ENCODE measurements at places on chromosomes 1 and 21.

GRCh38 chr1:119222271-119222670, 81.8 kb upstream of the WARS2 start:
- no peak for DNase-seq

- no peak for DNase-seq
Measured at GRCh38 chr1:93542398-93542797, 94.5 kb downstream of the FNBP1L start.

DNA sequence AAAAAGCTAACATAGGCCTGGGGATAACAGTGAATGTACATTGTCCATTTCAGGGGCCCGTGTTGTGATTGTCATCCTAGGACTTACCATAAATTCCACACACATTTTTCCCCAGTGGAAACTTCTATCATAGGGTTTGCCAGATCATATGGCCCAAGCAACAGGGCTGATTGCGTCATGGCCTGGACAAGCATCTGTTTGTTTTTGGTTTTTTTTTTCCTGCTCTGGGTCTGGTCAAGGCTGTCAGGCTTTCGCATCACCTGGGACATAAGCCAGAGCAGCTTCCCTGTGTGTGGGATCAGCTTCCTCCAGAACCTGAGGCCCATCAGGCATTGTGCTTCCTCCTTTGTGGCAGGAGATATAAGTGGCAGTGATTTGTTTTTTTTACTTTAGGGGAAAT, 598.5 kb upstream of the USP24 start:
- DNase-seq: no peak

DNA sequence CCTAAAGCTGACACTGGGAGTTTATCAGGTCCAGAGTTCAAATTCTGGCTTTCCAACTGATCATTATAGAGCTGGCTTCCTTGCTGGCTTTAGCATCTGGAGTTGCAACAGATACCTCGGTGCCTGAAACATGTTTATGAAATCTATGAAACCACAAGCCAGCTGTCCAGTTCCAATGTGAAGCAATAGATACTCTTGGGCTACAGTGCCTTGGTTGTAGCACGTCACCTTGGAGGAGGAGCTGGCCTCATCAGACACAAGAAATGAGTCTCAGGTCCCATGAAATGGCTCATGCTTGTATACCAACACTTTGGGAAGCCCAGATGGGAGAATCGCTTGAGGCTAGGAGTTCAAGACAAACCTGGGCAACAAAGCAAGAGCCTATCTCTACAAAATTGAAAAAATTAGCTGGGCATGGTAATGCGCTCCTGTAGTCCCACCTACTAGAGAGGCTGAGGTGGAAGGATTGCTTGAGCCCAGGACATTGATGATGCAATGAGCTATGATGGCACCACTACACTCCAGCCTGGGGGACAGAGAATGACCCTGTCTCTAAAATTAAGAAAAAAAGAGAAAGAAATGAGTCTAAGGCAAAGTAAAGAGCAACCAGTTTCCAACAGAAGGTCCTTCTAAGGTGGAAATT, 132.5 kb upstream of the ZNF648 start:
- DNase-seq: no peak

GRCh38 chr1:14822996-14823395, 224.5 kb downstream of the KAZN start:
- DNase-seq: no peak

DNA sequence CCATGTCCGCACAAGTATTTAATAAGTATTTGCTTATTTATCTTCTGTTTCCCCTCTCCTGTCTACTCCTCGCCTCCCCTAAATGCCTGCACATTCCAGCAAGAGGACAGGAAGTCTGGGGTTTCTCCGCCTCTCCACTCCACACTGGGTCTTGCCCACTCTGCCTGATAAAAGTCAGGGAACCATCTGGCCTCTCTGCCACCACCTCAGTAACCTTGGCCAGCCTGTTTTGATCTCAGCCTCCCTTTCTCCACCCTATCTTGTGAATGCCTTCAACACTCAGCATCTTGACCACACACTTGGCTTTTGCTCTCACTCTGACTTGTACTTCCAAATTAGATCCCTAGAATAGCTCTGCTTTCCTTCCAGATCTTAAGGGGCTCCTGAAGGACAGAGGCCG, 165.3 kb upstream of the UBE2U start:
- DNase-seq: no peak

GRCh38 chr1:66626261-66626660, 92.3 kb downstream of the SGIP1 start:
- DNase-seq: no peak

DNA sequence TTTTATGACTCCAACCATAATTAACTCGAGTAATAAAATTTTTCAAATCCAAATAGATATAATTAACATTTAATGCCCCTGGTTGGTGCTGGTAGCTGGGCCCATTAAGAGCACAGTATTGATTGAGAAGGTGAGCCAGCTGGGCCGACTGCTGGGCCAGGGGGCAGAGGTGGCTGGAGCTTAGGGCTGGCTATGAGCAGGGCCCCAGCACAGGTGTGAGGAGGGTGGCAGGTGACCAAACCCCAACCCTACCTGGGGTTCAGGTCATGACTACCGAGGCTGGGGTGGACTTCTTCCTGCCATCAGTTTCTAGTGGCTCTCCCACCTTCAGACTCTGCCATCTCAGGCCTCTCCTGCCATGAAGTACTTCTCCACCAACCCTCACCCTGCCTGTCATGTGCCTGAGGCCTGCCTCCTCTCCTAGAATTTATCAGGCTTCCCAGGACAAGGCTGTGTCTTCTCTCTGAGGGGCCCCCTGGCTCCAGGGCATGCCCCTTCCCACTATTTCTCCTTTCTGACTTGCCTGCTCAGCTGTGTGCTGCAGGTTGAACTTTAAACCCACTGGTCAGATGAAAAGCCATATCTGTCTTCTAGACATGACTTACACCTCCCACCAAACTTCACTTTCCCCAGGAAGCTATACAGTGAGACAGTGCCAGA, 85.6 kb downstream of the TMEM53 start:
- DNase-seq: no peak

- DNase-seq: no peak
Measured at GRCh38 chr1:230123280-230124185, 56.5 kb downstream of the GALNT2 start.

- no peak for DNase-seq
Measured at GRCh38 chr1:56017336-56017735, 562.0 kb downstream of the PLPP3 start.

DNA sequence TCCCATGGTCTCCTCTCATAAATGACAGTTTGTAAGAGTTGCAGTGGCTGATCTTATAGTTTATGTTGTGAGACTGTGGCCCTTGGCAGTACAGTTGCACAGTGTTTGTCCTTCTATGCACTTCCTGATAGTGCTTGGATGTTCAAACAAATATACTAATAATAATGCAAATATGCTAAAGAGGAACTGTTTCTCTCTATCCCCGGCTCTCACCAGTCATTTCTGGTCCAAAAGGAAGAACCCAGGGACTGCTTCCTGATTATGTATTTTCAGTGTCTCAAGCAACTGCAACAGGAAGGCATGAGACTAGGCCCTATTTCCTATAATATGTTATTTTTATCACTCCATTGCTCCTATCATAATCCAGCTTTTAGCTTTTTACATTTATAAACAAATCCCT, 17.0 kb upstream of the SUCO start:
- DNase-seq: no peak

GRCh38 chr1:56378341-56379070, 200.9 kb downstream of the PLPP3 start:
- no peak for DNase-seq

GRCh38 chr21:15539376-15539775, 190.4 kb upstream of the USP25 start:
- no peak for DNase-seq

DNA sequence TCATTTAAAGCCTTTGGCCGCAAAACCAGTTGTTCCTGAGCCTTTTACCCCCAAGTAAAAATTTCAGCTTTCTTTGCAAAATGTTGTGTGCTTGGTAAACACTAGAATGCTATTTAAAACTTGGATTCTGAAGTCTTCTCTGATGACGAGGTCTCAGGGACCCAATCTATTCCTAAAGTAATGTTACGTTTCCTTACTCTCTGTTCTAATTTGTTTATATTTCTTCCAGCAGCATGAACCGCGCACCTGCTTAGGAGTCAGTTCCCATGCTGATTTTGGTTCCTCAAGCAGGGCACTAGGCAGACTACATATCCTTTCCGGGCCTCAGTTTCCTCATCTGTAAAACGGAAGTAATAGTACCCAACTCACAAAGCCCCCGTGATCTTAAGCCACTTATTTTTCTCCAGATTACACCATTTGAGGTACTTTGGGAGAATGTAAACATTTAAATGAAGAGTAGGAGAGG, 969 bp upstream of the ALDH4A1 start:
- no peak for DNase-seq

GRCh38 chr1:228004856-228005462, 1.8 kb upstream of the WNT3A start:
- DNase-seq: no peak

DNA sequence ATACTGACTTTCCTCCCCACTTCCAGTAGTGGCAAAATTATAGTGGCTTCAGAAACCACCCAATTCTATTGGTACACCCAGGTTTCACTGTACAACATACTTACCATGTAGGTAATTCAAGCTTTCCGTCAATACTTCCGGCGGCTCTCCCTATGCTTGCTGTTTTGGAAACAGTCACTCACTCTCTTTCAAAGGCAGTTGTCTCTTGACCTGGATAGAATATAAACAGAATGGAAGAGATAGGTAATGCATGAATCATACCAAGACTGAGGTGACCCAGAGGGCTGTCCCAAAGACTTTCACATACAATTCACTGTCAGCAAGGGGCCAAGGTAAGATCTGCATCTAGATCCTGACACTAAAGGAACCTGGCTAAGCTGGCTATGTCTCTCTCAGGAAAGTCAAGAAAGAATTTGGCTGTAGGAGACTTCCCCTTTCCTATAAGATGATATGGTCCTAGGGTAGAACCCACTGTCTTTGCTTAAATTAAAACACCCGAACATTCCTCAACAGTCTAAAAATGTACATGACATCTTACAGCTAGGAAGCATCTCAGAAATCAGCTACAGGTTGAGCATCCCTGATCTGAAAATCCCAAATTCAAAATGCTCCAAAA, 59.6 kb downstream of the LUZP1 start:
- no peak for DNase-seq

DNA sequence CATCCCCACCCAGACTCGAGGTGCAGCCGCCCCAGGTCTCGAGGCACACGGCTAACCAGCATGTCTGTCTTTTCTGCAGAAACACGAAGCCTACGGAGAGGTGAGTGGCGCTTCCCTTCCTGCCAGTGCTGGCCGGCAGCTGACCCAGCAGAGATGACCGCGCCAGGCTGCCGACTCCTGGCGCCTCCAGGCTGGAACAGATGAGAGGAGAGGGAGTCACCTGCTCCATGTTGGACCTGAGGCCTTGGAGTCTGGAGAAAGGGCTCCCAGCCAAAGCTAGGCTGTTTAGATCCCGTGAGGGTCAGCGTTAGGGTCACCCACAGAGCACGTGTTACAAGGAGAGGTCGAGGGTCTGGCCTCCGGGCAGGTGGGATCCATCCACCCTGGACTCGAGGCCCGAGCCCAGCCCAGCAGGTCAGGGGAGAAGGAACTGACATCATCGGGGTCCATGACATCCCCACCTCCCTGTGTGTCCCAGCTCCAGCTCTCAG, 14.9 kb downstream of the COL6A2 start:
- DNase-seq: no peak

DNA sequence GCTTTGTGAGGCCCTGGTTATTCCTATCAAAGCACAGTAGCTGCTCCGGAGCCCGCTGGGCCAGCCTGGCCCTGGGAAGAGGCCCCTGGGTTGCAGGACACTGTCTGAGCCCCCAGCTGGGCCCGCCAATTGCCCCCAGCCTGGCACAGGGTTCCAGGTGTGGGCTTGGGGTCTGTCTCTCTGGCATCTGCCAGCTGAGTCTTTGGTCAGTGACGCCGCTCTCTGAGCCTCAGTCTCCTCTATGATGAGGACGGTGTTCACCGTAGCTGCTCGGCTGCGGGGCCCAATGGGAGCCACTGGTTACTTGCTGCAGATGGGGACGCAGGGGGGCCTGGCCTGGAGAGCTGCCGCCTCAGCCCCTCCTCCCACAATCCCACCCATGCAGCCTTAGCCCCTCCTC, 41.0 kb downstream of the TP73 start:
- no peak for DNase-seq

GRCh38 chr1:162908780-162909179, 47.8 kb upstream of the CCDC190 start:
- DNase-seq: no peak

DNA sequence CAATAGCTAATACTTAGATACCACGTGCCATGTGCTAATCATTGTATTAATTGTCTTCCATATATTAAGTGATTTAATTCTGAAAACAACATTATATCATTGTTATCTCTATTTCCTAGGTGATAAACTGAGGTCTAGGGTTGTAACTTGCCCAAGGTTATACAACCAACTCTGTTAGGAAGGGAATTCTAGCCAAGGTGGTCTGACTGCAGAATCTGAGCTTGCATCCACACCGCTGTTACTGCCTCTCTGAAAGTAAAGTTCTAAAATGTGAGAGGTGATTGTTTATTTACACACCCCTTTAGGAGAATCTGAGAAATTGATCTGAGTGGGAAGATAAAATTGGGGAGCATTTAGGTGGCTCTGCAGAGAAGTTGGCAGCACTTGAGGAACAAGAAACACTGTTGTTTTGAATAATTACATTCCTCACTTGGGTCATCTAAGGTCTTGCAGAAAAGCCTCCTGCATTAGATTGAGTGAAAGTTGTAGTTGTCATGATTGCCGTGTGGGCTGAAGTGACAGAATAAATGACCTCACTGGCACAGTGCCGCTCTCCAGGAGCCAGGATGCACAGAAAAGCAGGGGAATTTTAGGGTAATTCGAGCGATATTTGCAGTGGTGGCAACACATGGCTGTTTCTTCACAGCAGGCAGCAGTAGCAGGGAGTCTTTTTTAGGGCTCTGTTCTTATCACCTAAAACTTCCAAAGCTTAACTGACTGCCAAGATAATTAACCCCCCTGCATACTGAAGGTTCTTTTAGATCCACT, 121.7 kb downstream of the ADGRL4 start:
- no peak for DNase-seq

DNA sequence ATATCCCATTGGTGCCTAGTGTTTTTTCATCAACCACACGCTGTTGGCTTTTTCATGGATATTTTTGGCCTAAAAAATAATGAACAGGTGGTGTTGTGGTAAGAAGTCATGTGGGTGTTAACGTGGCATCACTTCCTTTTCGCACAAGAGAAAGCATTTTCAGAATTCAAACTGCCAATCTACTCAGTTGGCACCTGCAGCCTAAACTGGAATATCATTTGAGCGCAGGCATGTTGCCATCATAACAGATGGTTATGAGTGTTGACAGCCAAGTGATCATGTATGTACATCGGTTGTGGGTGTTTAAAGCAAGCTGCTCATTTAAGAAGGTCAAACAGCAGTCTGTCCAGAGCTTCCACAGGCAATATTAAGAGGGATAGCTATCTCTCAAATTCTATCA, 1963.0 kb downstream of the NCAM2 start:
- DNase-seq: no peak

Measured in activated CD4-positive, alpha-beta T cell treated with anti-CD3 and anti-CD28 coated beads, Interleukin-2, amount 50 U/mL, for 4 hours (primary cell).